ENCODE measurements at places on chromosomes 3 and 15.

DNA sequence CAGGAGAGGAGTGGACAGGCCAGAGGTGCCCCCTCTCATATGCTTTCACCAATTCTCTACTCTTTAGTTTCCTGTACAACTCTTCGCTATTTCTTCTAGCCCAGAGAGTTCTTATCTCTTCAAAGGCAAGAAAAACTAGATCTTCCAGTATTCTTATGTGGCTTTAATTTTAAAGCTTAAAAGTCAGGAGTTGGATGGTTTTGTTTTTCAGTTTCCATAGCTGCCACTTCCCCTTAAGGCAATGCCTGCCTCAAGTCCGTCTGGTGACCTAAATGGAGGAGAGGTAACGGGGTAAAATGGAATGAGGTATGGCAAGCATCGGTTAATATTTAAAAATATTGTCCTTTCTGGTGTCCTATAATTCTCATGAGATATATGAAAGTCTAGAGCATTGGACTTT lies 11.4 kb upstream of the VGLL3 start:
- DNase-seq, result no peak

GRCh38 chr3:119624002-119624720 lies 26.5 kb downstream of the PLA1A start:
- no peak for DNase-seq

DNA sequence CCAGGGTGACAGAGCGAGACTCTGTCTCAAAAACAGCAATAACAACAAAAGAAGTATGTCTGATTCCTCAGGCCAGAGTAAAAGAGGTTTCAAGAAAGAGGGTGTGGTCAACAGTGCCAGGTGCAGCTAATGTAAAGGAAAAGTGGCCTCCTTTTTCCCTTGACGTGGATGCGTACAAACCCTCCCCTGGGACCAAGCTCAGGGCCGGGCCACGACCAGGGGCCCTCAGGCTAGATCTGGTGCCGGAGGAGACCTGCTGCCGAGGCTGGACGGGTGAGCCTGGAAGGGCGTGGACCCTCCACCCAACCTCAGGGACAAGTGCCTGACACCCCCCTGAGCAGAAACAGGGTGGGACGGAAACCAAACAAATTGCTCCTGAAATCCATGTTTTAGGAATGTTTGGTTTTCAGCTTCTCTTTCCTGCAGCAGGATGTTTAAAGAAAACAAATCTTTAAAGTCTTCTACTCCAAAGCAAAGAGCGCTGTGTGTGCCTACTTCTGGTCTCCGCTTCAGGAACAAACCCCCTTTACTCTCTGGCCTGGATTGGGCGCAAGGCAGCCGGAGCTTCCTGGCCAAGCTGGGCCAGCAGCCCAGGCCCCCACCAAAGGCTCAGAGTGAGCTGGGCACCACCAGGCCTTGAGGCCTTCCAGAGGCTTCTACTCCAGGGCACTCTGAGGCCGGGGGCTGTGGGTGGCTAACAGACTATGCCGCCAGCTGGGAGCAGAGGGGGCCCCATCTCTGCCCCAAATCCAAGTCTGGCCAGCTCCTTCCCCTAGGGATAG lies 21.4 kb downstream of the ZDHHC19 start:
- no peak for DNase-seq

- no peak for DNase-seq
These were observed 14.1 kb downstream of the IL17RD start for GRCh38 chr3:57151021-57151449.

- DNase-seq, result no peak
These were observed 3.2 kb upstream of the ATP13A3 start for GRCh38 chr3:194489736-194490612.

- DNase-seq, result no peak
These were observed 233.2 kb upstream of the TPM1 start for GRCh38 chr15:62809115-62809967.

- DNase-seq, result no peak
These were observed 7.2 kb upstream of the VPS8 start for GRCh38 chr3:184804801-184805200.

Data from stimulated activated CD4-positive, alpha-beta T cell treated with anti-CD3 and anti-CD28 coated beads, Interleukin-2, amount 100 ng/mL, for 48 hours (primary cell).